ENCODE measurements at places on chromosomes 3 and 15.
A peak's percentile ranks its signal among the peaks of the same experiment; 100 is the strongest.

DNA sequence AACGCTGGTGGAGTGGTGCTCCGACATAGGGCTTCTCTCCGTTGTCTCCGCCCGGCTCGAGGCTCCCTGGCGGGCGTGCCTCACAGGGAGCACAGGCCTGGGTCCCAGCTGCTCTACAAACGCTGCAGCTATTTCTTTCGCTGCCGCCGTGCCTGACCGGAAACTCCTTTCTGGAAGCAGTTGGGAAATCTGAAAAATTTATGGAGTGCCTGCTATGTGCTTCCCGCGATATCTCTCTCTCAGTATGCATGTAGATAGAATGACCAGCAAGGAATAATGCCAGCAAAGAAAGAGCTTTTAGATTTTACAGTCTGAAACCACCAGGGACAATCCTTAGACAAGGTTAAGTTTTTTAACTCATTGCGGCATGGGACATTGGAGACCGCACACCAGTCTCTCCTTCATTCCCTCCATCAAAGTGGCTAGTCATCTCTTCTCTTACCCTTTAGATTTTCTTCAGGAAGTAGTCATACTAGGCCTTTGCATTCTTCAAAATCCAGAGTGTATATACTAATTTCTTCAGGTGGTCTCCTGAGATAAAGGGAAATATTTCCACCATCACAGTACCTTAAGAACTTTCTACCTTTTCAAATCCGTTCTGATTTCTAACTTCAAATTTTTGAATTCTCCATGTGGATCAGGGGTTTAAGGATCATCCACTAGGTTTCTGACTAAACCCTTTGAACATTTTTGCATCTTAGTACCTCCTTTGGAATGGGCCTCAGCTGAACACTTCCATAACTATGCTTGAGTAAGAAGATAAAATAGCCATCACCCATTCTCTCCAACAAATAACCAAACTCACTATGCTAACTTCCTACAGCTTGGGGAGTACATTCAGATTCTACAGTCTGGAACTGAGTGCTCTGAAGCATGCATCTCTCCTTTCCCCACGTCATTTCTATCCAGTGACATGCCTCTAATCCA is 1.1 kb upstream of the NPHP3 start:
- no peak for DNase-seq

DNA sequence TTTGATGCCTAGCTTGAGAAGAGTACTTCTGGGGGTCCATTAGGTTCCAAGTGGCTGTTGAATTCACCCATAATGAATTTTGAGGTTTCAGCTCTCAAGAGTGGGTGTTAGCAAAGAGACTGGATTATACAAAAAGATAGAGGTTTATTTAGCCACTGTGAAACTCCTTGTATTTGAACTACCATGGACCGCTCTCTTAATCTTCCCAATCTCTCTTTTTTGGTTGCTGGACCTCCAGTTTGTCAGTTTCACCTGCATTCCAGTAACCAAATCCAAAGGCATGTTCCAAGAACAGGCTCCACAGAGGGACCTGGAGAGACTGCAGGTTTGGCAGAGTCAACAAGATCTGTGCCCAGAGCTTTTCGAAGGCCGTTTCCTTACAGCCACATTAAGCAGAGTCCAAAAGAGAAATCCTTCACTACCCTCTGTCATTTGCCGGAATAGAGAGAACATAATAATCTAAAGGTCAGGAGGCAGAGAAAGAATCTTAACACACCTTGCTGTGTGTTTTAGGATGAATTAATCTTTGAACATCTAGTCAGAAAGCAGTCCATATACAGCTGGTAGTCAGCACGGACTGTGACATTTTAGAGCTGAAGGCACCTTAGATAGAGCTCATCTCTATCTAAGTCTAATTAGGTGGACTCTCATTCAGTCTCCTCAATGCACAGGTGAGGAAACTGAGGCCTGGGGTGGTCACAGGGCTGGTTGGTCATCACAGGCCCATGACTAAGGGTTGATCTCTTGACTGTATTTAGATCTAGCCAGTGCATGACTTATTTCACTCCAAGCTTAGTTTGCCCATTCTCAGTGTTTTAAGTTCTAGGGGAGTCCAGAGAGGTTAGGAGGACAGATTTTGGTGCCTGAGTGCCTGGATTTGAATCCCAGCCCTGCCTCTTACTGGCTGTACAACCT is 1.3 kb downstream of the ABHD2 start:
- no peak for DNase-seq

GRCh38 chr3:187740421-187741399 is 4.6 kb downstream of the BCL6 start:
- DNase-seq, result no peak

- no peak for DNase-seq
Observed at GRCh38 chr3:63559884-63560283, 92.6 kb upstream of the SNTN start.

DNA sequence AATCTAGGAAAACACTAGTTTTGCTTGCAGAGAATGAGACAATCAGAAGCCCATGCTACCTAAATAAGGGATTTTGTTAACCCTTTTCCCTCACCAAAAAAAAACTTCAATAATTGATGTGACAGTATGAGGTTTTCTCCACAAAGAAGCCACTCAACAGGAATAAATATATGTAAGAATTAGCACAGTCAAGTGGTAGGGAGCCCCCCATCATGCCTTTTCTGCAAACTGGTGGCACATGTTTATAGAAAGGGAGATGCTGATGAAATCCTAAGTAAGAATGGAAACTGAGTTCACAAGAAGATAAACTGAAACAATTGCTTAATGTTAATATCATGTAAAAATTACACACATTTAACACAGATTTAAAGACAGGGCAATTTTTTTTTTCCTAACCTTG is 51.0 kb downstream of the PHC3 start:
- no peak for DNase-seq

GRCh38 chr15:69299451-69299886 is 757 bp downstream of the PAQR5 start:
- no peak for DNase-seq

DNA sequence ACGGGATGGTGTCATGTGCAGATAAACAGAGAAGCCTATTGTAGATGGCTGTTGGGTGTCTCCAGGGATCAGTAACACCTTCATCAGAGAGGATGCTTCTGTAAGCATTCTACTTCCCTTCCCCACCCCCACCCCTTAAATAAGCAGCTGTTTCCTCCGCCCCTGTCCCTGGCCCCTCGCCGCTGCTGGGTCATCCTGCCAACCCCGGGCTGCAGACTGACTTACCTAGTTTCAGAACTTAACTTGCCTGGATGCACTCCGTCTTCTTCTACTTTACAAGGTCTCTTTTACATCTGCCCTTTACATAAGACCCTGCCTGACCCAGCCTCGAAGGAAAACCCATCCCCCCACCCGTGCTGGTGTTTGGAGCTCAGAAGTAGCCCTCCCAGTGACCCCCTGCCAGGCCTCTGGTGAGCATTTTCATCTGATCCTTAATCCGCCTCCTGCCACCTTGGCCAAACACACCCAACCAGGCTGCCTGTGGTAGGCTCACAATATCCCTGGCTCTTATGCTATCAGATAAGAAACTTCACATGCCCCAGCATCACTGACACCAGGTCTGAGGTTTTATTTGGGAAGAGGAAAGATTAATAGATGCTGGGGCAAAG is 103.0 kb upstream of the HES1 start:
- no peak for DNase-seq

- DNase-seq, result no peak
Observed at GRCh38 chr3:10395671-10396070, 74.8 kb upstream of the SEC13 start.

DNA sequence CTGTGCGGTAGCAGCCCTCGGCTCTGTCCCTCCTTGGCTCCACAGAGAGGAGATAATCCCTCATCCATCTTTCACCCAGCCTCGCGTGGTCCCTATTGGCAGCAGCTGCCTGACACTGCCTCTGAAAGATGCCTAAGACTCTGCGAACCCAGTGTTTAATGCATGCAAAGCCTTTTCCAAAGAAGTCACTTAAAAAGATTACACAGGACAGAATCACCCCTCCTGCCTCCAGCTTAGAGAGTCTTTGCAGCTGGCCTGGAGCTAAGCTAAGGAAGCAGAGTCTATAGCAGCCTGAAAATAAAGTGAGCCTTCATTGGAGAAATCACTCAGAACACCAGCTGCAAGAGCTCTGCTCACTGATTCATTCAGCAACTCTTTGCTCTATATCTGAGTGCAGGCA is 247.2 kb downstream of the SHQ1 start:
- DNase-seq, result no peak

DNA sequence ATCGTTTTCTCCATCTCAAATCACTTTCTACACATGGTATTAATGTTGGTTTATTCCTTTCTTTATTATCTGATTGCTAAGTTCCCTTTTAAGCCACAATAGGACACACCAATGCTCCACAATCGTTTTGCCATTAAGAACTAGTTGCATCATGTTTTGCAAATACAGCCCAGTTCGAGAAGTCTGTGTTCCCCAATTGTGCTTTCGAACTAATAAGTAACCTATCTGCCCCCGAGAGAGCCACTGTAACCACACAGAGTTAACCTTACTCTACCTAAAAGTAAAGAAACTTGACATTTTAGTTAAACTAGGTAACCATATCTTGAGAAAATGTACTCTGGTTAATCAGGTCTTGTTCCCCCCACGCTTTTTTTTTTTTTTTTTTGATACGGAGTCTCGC is 39.1 kb downstream of the MAGI1 start:
- no peak for DNase-seq

DNA sequence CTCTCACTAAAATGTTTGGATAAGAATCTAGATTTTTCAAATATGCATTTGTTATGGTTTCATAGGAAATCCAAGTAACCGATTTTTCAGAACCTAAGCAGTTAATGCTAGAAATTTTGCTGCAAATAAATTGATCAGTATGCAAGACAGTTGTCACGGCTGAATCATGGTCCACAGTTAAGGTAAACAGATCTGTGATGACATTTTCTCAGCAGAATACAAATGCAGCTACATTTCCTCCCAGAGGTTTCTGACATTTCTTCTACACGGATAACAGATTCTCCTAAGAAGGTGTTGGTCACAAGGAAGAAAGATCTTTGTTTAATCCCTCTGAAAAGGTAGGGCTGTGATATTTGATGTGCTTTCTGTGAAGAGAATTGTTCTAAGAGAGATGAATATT is 36.9 kb downstream of the ARNT2 start:
- DNase-seq, result no peak

DNA sequence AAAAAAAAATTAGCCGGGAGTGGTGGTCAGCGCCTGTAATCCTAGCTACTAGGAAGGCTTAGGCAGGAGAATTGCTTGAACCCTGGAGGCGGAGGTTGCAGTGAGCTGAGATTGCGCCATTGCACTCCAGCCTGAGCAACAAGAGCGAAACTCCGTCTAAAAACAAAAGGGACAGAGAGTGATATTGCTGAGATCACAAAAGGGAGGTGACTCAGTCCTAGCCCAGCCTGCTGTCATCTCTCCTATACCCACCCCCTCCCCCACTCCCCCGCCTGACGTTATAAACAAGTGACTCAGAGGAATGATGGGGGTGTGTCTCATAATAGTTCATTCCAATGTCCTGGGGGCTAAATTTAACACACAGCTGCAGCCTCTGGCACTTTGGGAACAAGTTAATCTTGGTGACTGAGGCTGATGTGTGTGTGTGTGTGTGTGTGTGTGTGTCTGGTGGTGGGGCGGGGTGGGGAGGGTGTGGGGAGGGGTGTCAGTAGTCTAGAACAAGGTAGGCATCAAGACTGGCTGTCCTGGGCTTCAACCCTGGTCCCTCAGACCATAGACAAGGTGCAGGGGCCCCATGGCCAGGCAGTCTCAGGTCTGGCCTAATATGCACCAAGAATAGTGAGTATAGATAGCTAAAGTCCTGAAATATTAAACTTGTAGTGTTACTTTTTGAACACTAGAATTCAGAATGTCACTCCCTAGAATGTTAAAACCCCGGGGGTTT is 1.3 kb upstream of the KLHL40 start:
- DNase-seq, result peak; percentile 54

- no peak for DNase-seq
Observed at GRCh38 chr3:160686955-160687535, 10.1 kb downstream of the ARL14 start.

- no peak for DNase-seq
Observed at GRCh38 chr3:189071446-189071845, 100.3 kb upstream of the TPRG1 start.

DNA sequence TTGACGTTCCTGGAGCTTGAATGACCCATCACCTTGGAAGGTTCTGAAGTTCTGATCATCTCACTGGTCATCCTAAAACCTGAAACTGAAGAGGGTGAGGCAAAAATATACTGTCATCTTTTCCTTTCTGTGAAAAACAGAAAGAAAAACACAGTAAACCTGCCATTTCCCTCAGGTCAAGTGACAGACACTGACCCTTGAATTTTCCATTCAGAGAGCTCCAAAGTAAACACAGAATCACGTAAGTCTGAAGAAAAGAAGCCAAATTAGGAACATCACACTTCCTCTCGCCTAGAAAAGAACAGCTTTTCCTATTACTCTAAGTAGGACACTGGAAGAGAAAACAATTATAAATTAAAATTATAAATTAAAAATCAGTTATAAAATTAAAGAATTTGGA is 78.7 kb upstream of the TGFBR2 start:
- DNase-seq, result no peak

DNA sequence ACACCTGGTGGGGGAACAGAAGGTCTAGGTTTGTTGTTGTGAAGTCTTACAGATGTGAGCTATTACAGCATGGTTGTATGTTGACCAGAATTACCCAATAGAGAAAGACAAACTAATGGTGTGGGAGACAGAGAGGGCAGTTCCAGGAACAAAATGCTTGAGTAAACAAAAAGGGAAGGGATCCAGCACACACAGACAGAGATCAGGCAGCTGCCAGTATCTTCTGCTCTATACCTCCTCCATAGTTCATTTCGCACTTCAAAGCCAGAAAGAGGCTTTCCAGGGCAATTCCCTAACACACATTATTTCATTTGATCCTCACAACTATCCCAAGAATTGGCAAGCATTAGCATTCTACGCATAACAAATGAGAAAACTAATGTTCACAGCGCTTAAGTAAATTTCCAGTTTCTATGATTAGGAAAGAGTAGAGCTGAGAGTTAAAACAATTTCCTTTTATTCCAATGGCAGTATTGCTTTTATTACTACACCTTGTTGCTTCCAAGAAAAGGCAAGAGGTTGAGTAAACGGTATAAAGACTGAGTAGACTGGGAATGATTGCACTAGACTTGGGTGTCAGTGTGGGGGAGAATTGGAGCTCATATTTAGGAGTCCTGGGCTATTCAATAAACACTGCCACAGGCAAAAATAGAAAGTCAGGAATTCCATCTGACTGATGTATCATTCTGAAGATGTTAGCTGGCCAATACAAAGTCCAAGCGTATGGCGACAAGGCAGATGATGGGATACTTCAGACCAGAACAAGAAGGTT is 39.7 kb upstream of the ZNF280D start:
- no peak for DNase-seq

DNA sequence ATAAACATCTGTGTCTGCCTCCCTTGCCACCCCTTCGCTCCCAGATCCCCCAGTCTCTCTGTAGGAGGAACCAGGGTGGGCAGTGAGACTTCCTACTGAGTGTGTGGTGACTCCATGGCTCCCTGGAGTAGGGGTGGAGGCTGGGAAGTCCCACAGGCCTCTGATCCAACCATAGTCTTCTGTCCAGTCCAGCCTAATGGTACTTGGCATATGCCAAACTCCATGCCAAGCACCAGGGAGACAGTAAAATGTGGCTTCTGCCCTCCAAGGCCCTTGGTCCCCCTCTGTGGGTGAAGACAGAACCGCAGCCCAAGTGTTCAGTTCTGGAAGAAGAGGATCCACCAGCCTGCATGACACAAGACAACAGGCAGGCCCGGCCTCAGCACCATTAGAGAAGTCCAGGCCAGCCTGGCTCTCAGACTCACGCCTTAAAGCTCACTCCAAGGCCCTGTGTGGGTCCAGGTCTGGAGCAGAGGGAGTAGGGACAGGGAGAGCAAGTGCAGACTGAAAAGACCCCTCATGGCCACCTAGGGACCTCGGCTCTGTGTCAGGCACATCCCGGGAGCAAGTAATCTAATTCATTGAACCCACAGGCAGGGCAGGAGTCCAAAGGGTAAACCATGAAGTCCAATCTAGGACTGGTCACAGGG is 112.7 kb downstream of the ETFA start:
- no peak for DNase-seq
